GOT3 (cell line): ENCODE measurements at places on chromosomes 3 and 15.

- DNase-seq = no peak
Observed at GRCh38 chr15:66982816-66983215, 82.6 kb upstream of the SMAD3 start.

- DNase-seq = no peak
Observed at GRCh38 chr3:121834157-121834670, 646 bp downstream of the IQCB1 start.

GRCh38 chr15:91435113-91435512 lies 335.1 kb downstream of the SV2B start:
- DNase-seq = no peak

- DNase-seq = no peak
Observed at GRCh38 chr3:4814305-4814903, 164.8 kb upstream of the BHLHE40 start.

DNA sequence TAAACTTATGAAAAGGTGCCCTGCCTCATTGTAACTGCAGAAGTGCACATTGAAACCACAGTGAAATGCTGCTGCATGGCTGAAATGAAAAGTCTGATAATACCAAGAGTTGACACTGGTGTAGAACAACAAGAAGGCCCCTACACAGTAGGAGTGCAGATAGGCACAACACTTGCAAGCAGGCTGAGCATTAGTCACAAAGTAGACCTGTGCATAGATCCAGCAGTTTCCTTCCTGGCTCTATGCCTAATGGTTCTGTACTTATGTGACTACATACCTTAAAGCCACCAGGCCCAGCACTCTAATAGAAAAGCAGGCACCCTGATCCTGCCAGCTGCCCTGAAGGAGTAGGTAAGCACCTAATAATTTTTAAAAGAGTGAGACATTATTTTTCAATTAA lies 41.8 kb downstream of the PRR23E start:
- DNase-seq = no peak

DNA sequence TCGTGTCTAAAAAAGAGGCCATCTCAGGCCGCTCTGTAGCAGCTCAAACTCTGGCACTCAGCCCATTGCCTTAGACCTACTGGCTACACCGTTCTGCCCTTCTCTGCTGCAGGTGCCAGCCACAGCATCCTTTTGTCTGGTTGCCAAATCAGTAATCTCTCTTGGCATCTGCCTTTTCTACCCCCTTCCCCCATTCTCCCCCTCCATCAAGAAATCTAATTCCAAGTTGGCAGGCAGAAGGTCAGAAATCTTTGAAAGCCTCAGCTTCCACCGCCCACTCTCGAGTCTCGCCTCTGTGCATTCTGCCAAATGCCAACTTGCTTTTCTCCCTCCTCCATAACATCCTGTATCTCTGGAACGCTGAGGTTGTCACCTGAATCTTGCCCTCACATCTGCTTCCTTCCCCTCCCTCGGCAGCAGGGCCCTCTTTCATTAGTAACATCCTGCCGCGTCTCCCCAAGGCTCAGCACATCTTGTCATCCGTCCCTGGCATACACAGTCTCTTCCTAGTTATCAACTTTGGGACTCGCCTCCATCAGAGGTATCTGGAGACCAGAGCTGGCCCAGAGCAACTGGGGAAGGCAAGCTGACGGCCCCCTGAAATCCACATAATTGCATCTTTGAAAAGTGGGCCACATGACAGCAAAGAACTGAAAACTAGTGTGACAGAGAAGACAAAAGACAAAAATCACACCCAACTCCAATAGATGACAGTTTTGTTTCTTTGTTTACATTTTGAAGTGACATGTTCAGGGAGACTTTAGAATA lies 312.0 kb upstream of the CCDC54 start:
- DNase-seq = no peak

- no peak for DNase-seq
Observed at GRCh38 chr3:16467393-16467792, 46.1 kb downstream of the RFTN1 start.

DNA sequence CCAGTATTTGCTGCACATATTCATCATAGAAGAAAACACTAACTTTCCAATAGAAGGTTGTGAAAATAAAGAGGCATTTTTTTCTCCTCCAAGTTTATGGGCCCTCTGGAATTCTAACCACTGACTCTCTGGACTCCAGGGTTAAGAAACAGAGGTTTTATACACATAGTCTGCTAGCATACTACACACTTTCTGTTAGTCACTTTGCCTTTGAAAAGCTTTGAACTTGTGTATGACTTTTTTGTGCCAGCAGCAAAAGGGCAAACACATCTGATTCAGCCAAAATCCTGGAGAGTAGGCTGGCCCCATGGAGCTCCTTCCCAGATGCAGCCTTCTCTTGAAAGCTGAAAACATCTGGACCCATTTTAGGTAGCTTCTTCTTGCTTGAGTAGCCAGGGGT lies 6.2 kb downstream of the ZIC4 start:
- no peak for DNase-seq

- no peak for DNase-seq
Observed at GRCh38 chr15:80580106-80580505, 115.0 kb upstream of the ABHD17C start.

DNA sequence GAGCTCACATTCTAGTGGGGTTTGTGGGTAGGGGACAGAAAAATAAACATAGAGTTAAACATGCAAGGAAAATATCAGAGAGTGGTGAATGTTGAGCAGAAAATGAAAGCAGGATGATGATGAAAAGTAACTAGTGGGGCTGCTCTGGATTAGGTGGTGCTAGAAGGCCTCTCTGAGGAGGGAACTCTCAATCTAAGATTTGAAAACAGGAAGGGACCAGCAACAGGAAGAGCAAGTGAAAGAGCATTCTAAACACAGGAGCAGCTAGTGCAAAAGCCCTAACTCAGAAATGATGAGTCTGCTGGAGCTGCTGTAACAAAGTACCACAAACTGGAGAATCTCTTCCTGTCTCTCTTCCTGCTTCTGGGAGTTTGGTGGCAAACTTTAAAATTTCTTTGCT lies 468.6 kb upstream of the AGTR1 start:
- no peak for DNase-seq

- no peak for DNase-seq
Observed at GRCh38 chr15:66777596-66778313, 75.7 kb downstream of the SMAD6 start.
